ENCODE measurements at places on chromosomes 1 and 21.
A peak's percentile ranks its signal among the peaks of the same experiment; 100 is the strongest.

GRCh38 chr1:3217181-3217641, 148.2 kb downstream of the PRDM16 start:
- no peak for DNase-seq

- no peak for DNase-seq
These were observed 7.0 kb upstream of the ANGPTL1 start for GRCh38 chr1:178877896-178878295.

DNA sequence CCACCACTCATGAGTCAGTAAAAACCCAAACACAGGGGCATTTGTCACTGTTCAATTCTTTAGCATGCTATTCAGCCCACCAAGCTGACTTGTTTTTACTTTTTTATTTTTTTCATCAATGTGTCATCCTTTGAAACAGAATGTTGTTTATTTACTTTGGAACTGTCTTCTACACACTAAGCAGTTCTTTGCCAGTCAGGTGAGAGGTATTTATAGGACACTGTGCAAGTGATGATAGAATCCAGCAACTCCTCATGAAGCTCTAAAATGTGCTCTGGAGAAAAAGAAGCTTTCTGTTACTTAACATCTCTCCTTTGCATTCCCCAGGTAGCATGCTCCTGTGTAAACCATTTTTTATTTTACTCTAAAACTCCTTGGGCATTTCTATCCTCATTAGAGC, 582.0 kb upstream of the TMPRSS15 start:
- DNase-seq: no peak

GRCh38 chr1:197913495-197914276, 3.5 kb upstream of the LHX9 start:
- DNase-seq: no peak

- no peak for DNase-seq
These were observed 39.2 kb downstream of the SYT6 start for GRCh38 chr1:114114185-114115094.

DNA sequence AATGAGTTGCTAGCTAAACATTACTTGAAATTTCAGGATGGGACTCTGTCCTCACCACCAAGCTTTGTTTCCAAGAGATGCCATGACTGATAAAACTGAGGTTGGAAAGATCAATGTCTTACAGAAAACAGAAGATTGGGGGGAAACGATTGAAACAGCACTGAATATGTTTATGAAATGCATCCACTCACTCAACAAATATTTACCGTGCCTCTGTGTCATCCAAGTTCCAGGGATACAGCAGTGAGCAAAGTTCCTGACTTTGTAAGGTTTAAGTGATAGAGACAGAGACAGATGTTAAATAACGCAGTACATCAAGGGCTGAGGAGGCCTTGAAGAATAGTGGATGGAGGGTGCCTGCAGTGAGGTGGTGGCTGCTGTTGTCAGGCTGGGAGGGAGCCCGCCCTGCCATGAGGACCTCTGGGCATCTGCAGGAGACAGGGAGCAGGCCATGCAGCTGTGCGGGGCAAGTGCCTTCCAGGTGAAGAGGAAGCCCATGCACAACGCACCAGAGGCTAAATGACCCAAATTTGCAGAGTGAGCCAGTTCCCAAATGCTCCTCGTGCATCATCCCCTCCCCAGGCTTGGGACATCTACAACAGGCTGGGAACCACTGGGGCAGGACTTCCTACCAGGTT, 108.0 kb downstream of the HLCS start:
- DNase-seq: no peak

- DNase-seq: no peak
These were observed 100.2 kb downstream of the DPYD start for GRCh38 chr1:97820470-97821188.

GRCh38 chr1:225733254-225733653, 44.4 kb upstream of the SRP9 start:
- DNase-seq: peak; percentile 25

- DNase-seq: no peak
These were observed 3.1 kb downstream of the ITGB2 start for GRCh38 chr21:44917446-44918106.

- no peak for DNase-seq
These were observed 4.4 kb downstream of the ROR1 start for GRCh38 chr1:63777965-63778880.

DNA sequence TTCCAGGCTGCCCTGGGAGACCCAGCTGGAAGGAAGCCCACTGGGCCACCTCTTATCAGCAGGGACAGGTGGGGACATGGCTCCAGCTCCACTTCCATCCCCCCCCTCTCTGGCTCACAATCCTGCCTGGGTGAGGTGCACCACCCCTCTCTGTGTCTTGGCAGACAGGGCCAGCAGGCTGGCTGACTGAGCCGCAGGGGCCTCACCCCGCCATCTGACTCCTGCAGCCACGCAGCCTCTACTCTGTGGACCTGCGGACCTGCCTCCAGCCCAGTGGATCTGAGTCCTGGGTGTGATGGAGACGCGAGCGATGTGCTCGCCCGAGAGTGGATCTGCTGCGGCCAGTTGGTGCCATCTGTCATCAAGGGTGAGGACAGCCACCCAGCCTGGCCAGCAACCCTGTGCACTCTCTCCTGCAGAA, 30.1 kb downstream of the RCC2 start:
- DNase-seq: no peak

- no peak for DNase-seq
These were observed 25.4 kb downstream of the ZNF362 start for GRCh38 chr1:33281554-33282303.

GRCh38 chr1:115325874-115326273, 12.2 kb downstream of the NGF start:
- no peak for DNase-seq

DNA sequence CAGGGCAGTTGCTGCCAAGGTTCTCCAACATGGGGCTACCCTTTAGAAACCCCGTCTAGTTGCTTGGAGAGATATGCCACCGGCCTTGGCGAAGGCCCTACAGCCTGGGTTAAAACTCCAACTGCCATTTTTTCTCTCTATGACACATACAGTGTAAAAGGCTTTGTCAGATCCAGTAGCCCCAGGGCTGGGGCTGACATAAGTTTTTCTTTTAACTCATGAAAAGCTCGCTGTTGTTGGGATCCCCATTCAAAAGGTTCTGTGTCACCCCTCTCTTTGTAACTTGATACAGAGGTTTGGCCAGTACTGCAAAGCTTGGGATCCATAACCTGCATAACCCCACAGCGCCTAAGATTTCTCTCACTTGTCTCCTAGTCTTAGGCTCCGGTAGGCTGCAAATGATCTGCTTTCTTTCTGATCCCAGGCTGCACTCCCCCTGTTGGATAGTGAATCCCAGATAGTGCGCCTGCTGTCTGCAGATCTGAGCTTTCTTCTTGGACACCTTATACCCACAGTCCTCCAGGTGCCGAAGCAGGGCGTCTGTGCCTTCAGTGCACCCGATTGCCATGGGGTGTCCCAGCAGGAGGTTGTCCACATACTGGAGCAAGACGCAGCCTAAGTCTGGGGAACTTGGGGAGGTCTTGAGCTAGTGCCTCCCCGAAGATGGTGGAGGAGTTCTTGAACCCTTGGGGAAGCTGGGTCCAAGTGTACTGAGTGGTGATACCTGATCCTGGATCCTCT, 406.2 kb downstream of the TGFB2 start:
- no peak for DNase-seq

DNA sequence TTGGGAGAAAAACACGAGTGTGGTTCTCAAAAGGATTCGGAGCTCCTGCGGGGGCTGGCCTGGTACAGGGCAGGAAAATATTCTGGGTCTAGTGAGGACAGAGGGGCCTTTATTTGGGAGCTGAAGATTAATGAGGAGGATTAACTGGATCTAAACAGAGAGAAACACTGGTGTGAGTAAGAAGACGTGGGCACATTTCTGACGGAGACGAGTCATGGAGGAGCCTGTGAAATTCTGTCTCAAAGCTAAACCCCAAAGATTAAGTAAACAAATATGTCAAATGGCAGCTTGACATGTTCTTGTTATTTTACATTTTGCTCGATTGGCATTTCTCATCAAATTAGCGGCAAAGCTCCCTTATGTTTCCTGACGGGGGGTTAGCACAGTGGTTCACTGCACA, 12.8 kb downstream of the PROK1 start:
- no peak for DNase-seq

GRCh38 chr1:213331631-213332175, 280.7 kb downstream of the RPS6KC1 start:
- no peak for DNase-seq

GRCh38 chr1:23216771-23217420, 406 bp downstream of the HTR1D start:
- DNase-seq: peak; percentile 62

GRCh38 chr1:197811769-197812168, 36.5 kb upstream of the DENND1B start:
- DNase-seq: no peak

- no peak for DNase-seq
These were observed 40.2 kb downstream of the ANGPTL3 start for GRCh38 chr1:62637392-62638105.

- DNase-seq: no peak
These were observed 92.8 kb downstream of the ITPKB start for GRCh38 chr1:226646026-226646869.

GRCh38 chr1:204337583-204337982, 22.1 kb downstream of the PLEKHA6 start:
- DNase-seq: no peak

- DNase-seq: no peak
These were observed 61.5 kb upstream of the JAK1 start for GRCh38 chr1:65027666-65028358.

GRCh38 chr1:89843273-89844130, 22.7 kb downstream of the LRRC8D start:
- DNase-seq: no peak

DNA sequence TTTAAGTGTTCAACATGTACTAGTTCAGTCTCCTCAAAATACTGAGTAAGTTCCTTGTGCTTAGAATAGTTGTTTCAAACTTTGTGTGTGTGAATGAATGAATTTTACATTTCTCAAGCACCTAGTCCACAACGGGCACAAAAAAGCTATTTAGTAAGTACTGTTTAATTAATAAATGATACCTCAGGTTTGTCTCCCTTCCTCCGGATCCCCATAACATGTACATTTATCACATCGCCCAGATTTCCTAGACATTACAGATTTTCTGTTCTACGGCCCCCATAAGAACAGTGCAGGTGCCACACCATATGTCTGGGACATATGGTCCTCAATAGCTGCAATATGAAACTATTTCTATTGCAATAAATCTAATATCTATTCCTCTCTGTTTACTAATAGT, 1.3 kb upstream of the TTF2 start:
- no peak for DNase-seq

Data from HuH-7.5 (cell line).